ENCODE measurements at places on chromosomes 4 and X.

DNA sequence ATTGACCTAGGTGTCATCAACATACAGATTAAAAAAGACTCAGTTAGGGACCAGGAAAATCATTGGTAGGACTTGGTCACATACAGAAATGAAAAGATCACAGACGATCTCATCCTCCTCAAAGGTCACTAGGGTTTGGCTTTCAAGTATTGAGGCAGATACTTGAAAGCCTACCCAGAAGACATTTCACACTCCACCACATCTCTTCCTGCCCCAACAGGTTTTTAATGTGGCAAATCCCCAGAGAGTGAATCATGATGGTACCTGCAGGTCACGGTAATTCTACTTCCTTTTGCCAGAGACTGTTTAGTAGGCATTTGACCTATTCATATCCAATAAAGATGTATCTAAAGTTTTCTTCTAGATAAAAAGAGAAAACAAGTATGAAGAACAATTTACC, 44.1 kb downstream of the INPP4B start:
- DNase-seq = no peak

- DNase-seq = no peak
Measured at GRCh38 chr4:161907590-161907955, 256.2 kb downstream of the FSTL5 start.

DNA sequence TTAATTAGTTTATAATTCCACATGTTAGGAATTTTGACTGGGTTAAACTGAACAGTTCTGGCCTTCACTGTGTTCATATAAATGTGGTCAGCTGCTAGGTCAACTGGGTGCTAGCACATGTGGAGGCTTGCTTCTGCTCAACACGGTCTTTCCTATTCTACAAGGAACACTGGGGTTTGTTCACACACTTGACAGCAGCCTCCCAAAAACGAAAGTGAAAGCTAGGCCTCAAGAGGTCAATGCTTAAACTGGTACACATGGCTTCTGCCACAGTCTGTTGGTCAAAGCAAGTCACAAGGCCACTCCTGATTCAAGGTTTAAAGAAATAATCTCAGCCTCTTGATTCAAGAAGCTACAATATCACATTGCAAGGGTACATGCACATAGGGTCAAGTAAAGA, 126.5 kb downstream of the QDPR start:
- no peak for DNase-seq

GRCh38 chr4:143270256-143270838, 66.3 kb upstream of the GAB1 start:
- DNase-seq = no peak

GRCh38 chr4:13700021-13700857, 72.7 kb upstream of the BOD1L1 start:
- no peak for DNase-seq

DNA sequence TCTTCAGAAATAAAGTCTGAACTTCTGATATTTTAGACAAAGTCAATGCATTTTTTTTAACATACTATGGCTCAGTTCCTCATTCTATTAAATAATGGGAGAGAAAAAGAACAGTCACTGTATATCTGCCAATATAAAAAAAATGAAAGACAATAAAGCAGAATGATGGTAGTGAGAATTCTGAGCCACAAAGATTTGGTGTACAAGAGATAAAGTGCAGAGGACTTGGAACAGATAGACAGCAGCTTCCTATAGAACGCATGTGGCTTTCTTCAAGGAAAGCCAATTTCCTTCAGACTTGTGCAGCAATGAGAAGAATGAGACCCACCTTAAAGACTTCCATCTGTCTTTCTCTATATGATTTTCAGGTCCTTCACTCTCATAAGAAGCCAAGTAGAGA, 39.7 kb downstream of the RASGEF1B start:
- DNase-seq = no peak

DNA sequence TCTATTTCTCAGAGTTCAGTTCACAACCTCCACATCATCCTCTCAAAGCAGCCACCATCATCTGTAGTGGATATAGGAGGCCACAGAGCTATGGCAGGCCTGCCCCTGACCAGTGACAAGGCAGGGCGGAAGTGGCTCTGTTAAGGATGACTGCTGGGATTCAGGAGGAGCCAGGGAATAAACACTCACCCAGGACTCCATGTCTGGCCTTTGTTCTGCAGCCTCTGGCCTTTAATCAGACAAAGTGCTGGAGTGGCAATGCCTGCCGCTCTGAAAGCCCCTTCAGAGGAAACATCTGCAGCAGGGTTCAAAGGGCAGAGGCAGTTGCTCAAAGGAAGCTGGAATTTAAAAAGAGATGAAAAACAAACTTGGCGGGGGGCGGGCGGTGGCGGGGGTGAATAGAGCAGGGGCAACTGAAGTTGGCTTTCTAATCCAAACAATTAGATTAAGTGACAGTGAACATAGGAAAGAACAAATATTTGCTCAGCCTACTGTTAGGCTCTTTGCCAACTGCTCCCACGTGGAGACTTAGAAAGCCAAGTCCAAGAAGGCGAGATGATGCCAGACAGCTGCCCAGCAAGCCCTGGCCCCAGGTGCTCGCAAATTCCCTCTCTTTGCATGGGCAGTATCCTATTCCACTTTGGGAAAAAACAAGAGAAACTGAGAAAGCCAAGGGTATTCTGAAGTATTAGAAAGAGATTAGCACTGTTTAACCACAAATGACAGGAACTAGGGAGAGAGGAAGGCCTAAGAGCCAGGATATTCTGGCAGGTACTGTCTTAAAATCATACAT, 5.5 kb downstream of the MPP1 start:
- DNase-seq = no peak

All from stimulated activated CD8-positive, alpha-beta memory T cell treated with anti-CD3 and anti-CD28 coated beads, Interleukin-4, amount 100 ng/mL, for 4 hours (primary cell).